Activated CD4-positive, alpha-beta T cell treated with anti-CD3 and anti-CD28 coated beads for 36 hours (primary cell): ENCODE measurements at places on chromosomes 2 and 18.

DNA sequence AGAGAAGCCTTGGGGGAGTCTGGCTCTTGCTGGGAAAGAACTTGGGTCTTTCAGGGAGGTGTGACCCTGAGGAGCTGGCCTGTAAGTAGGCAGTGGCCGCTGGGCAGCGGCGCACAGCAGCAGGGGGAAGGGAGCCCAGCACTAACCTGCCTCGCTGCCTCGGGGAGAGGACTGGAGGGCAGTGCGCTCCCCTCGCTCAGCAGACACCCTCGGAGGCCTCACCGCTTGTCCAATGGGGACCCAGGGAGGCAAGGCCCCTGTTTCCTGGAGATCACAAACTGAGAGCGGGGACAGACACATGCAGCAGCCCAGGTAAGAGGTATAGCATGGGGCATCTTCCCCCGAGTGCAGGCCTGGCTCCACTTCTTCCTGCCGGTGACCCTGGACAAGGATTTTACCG lies 3.3 kb downstream of the DNMT3A start:
- H3K4me3 ChIP-seq = no peak overlapping the region
- no peak for DNase-seq

- no peak overlapping the region for H3K4me3 ChIP-seq
- H3K27me3 ChIP-seq = peaks cover 2% of the 10 kb centered on the region
- H3K4me1 ChIP-seq = no peaks in the 10 kb centered on the region
- DNase-seq = no peak
- no peak overlapping the region for H3K27ac ChIP-seq
- H3K36me3 ChIP-seq = no peaks in the 10 kb centered on the region
Measured at GRCh38 chr2:55880416-55881143, 43.0 kb downstream of the EFEMP1 start.

DNA sequence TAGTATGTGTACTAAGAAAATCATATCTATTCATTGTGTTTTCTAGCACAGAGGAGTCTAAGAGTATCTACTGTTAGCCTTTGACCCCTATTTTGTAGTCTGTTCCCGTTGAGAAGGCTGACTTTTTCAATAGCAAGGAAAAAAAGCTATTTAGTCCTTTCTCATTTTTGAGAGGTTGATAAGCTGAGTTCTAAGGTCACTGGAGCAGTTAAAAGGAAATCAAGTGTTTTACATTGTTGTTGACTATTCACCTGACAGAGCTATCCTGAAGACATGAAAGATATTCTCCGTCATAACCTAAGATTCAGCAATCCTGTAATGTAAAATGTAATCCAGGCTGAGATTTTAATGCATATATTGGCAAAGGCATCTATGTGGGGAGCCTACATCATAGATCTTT lies 280.3 kb upstream of the NRP2 start:
- H3K4me1 ChIP-seq = no peaks in the 10 kb centered on the region
- no peak overlapping the region for H3K4me3 ChIP-seq
- H3K27me3 ChIP-seq = no peaks in the 10 kb centered on the region

DNA sequence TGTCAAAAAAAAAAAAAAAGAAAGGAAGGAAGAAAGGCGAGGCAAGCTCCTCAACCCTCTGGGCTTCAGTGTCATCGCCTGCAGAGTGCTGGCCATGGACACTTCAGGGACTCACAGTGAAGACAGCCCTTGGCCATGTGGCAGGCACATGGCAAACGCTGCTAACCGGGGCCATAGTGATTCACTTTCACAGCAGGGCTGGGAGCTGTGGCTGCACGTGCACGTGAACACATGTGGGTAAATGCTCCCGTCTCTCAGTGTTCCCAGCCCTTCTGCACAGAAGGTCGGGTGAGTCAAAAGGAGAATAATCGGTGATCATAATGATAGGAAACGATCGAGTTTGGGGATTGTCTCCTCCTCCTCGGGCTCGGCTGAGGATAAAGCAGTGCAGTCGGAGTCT lies 46.1 kb upstream of the UBE2F start:
- no peak overlapping the region for H3K4me3 ChIP-seq
- DNase-seq = no peak
- H3K27me3 ChIP-seq = no peaks in the 10 kb centered on the region

- no peaks in the 10 kb centered on the region for H3K36me3 ChIP-seq
- H3K27ac ChIP-seq = no peak overlapping the region
- H3K4me1 ChIP-seq = no peaks in the 10 kb centered on the region
- H3K27me3 ChIP-seq = peaks cover 2% of the 10 kb centered on the region
Measured at GRCh38 chr2:63818271-63818670, 23.4 kb upstream of the UGP2 start.

- H3K27ac ChIP-seq = no peak overlapping the region
- H3K4me1 ChIP-seq = no peaks in the 10 kb centered on the region
Measured at GRCh38 chr18:51279367-51279984, 82.0 kb upstream of the MEX3C start.

DNA sequence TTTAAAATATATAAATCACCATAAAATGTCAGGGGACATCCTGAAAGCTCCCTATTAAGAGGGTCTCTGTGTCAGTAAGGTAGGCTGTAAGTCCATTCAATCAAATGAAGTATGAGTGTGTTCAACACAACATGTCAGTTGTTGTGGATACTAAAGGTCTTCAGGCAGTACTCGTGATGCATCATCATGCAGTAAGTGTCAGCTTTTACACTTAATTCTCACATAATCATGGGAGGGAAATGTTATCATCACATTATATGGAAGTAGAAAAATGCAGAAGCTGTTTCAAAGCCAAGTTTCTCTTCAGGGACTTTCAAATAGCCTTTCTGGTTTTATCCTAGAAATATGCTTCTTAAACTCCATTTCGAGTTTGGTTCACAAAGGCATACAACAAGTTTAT lies 477.1 kb upstream of the ID2 start:
- H3K36me3 ChIP-seq = peaks cover 4% of the 10 kb centered on the region
- H3K27me3 ChIP-seq = peaks cover 2% of the 10 kb centered on the region
- H3K27ac ChIP-seq = no peak overlapping the region
- H3K4me1 ChIP-seq = peaks cover 13% of the 10 kb centered on the region
- no peak overlapping the region for H3K4me3 ChIP-seq

DNA sequence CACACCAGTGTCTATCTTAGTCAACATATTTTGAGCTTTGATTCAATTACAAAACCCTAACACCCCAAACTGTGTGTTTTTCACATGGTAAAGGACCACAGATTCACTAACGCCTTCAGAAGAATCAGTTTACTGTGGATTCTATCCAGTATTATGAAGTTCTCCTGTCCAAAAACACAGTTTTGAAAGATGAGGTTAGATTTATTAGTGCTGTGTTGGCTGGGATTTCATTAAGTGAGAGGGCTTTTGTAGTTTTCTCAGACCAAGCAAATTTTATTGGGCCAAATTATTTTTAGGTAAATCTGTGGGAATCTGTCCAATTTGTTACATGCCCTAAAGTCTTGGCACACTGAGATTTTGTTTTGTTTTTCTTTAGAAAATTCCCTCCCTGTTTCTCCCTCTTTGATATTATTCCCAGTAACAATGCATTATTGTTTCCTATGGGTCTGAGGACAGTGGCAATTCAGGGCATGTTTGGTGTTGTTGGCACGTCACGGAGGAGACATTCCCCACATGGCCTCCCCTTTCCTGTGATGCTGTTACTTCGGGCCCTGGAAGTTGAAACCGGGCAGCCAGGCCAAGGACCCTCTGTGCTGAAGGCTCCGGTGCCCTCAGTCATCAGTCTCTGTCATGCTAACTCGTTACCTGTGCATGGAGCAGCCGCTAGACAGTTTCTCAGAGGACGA lies 87.5 kb upstream of the ALKAL2 start:
- no peak overlapping the region for H3K27ac ChIP-seq
- H3K36me3 ChIP-seq = no peaks in the 10 kb centered on the region
- H3K27me3 ChIP-seq = peaks cover 17% of the 10 kb centered on the region
- H3K4me3 ChIP-seq = no peak overlapping the region

- H3K36me3 ChIP-seq = no peaks in the 10 kb centered on the region
- no peak for DNase-seq
- H3K27ac ChIP-seq = no peak overlapping the region
Measured at GRCh38 chr2:193847991-193848390, 1653.3 kb upstream of the TMEFF2 start.

DNA sequence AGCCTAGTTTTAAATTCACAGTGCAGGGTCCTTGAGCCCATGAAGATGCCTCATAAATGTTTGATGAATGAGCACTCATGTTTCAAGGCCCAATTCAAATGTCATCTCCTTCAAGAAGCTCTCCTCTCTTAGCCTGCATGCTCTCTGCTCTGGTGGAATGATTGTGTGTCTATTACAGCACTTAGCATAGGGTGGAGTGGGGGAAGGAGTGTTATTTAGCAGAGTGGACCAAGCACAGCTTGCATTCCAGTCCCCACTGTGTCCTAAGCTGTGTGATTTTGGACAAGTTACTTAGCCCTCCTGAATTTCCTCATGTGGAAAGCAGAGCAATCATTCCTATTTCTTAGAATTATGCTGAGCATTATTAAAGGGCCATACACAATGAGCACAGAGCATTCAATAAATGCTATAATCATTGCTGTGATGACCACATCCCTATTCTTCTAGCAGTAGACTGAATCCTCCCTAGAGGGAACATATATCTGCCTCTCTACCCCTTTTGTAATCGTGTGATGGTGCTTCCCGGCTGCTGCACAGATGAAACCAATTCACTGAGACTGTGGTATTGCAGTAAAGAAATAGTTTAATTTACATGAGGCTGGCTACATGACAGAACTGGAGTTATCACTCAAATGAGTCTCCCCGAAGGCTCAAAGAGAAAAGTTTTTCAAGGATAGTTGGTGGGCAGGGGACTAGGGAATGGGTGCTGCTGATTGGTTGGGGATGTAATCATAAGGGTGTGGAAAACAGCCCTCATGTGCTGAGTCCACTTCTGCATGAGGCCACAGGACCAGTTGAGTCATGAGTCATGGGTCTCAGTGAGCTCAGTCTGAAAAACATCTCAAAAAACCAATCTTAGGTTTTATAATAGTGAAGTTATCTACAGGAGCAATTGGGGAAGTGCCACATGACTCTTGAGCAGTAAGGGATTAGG lies 173.4 kb upstream of the NDUFV2 start:
- no peaks in the 10 kb centered on the region for H3K36me3 ChIP-seq
- H3K27ac ChIP-seq = no peak overlapping the region
- peaks cover 2% of the 10 kb centered on the region for H3K27me3 ChIP-seq
- DNase-seq = no peak

- H3K4me1 ChIP-seq = peaks cover 12% of the 10 kb centered on the region
- no peak for DNase-seq
- no peak overlapping the region for H3K27ac ChIP-seq
- H3K27me3 ChIP-seq = no peaks in the 10 kb centered on the region
- H3K36me3 ChIP-seq = peaks cover 11% of the 10 kb centered on the region
Measured at GRCh38 chr2:24285484-24286152, 74.7 kb downstream of the ITSN2 start.

DNA sequence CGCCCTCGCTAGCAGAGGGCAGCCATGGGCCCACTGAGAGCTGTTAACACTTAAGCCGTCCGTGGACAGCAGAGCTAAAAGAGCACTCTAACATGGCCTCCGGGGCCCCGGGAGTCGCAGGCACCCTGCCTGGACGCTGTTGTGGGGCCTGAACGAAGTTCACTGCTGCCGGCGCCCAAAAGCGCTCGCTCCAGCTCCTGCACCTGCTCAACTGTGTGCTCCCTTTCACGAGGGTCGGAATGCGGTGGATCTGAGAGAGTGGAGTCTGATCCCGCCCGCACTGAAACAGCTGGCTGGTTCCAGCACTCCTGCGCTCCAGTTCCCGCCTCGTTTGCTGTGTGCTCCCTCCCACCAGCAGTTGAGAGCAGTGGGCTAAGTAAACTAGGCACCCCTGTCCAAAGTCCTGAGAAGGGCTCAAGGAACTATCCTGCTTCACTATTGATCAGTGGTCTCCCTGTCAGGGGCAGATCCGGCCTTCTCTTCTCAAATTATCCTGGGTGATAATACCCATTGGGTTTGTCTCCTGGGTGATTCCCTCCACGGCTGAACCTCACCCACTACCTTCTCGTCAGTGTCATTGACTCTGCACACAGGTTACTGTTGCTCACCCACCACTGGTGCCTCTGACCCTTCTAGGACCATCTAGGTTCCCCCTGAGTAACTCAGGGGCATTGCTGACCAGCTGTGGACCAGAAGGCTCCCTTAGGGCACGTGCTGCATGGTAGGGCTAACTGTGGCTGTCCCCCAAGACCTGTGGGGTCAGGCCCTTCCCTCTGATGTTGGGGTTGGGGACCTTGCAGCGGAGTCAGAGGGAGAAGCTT lies 23.5 kb downstream of the B3GNT7 start:
- no peaks in the 10 kb centered on the region for H3K4me1 ChIP-seq
- H3K27me3 ChIP-seq = peaks cover 12% of the 10 kb centered on the region
- no peak overlapping the region for H3K27ac ChIP-seq
- H3K4me3 ChIP-seq = no peak overlapping the region
- no peak for DNase-seq
